ENCODE measurements at places on chromosomes 16 and 17.

DNA sequence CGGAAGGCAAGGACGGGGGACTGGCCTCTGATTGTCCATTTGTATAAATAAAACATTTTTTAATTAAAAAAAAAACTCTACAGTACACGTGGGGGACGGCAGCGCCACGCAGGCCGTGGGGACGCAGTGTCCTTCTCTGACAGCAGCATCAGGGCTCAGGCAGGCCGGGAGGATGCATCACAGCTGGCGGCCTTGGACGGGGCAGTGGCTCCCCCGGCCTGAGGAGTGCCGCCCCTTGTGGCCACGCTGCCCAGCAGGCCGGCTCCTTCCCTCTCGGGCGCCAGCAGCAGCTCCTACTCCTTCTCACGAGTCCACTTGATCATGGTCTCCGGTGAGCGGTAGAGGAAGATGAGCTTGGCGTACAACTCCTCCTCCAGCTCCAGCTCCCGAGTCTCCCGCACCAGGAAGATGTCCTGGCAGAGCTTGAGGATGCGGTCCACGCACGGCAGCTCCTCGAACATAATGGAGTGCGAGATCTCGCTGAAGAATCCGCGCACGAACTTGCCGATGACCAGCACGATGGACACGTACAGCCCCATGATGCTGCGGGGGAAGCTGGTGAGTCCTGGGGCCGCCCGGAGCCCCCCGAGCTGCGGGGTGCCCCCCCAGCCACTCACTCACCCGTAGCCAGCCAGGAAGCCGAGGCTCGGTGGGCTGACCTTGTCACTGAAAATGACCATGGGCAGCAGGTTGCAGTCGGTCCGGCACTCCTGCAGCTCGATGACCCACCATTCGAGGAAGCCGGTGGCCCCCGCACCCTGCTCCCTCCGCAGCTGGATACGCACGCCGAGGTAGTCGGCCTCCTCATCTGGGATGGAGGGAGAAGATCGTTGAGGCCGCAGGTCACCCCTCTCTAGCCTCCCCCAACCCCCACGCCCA, 9.2 kb downstream of the CTU2 start:
- no peak for DNase-seq

DNA sequence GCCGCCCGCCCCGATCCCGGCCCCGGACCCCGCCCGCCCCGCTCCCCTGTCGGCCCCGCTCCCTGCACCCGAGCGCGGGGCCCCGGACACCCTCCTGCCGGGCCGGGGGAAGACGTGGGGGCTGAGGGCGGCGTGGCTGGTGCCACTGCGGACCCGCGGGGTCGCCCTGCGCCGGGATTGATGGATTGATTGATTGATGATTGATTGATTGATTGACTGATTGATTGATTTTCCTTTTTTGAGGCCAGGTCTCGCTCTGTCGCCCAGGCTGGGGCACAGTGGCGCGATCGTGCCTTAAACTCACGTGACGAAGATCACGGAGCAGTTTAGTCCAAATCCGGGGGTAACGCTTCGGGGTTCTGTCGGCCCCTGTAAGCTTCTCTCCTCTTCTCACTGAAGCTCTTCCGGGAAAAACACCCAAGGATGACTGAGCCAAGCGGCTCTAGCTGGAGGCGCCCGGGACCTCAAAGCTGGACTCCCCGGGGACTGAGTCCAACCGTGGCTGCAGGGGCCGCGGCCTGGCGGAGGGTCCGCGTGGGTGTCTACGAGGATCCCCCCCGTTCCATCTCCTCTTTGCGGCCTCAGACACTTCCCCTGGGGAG, 40.2 kb upstream of the BHLHA9 start:
- DNase-seq = no peak

- peak; percentile 66 for DNase-seq
Observed at GRCh38 chr16:58128711-58129096, 477 bp downstream of the CFAP20 start.

GRCh38 chr16:53142823-53143568, 88.2 kb downstream of the CHD9 start:
- DNase-seq = no peak

GRCh38 chr16:8936421-8936820, 27.3 kb downstream of the USP7 start:
- DNase-seq = peak; percentile 41

DNA sequence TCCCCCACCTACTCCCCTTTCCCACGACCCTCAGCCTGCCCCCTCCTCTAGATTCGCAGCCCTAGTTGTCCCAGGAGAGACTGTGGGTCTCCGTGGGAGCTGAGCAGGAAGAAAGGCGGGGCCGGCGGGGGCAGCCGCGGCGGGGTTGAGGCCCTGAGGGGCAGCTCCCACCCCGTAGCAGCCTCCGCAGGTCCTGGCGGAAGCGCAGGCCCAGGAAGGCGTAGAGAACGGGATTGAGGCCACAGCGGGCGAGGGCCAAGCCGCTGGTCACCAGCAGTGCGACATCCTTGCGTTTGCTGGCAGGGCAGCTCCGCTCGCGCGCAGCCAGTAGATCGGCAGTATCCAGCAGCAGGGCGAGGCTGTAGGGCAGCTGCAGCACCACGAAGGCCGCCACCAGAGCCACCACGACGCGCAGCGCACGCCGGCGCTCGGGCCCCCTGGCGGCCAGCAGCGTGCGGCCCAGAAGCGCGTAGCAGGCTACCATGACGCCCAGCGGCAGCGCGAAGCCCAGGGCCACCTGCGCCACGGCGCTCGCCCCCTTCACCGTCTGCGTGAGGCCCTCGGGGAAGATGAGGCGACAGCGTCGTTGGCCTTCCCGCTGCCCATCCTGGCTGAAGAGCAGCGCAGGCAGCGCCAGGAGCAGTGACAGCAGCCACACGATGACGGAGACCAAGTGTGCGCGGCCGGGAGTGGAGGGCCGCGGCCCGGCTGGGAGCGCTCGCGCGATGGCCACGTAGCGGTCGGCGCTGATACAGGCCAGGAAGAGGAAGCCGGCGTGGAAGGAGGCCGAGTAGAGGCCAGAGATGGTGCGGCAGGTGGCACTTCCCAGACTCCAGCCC, 1.9 kb downstream of the CCR10 start:
- peak; percentile 83 for DNase-seq

Measured in nephron progenitor cell (in vitro differentiated cells).